ENCODE measurements at places on chromosomes 3 and 15.

DNA sequence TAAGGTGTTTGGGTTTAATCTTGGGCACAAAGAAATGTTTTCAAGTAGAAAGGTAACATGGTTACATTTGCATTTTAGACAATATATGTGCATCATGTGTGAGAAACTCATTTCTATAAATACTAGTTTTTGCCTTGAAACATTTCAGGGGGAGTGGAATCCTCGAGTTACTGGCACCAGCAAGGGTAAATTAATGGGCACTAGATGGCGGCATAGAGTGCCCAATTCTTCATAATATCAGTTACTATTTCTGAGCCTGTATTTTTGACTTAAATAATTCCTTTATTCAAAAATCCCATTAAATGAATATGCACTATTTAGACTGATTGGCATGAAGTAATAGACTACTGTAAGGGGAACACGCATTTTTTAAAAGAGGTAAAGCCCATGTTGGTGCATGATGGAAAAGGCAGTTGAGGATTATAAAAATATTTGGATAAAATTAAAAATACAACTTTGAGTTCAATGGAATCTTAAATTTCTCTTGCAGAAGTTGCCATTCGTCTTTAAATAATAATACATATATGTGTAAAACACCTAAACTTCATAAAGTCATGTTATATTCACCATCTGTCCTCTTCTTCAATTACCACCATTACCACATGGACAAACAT lies 106.3 kb downstream of the ZBTB20 start:
- DNase-seq: no peak

- DNase-seq: no peak
These were observed 122.9 kb upstream of the LIPC start for GRCh38 chr15:58308742-58309355.

- DNase-seq: no peak
These were observed 35.1 kb downstream of the PEAK1 start for GRCh38 chr15:77384589-77385359.

- DNase-seq: no peak
These were observed 269.7 kb downstream of the ABHD5 start for GRCh38 chr3:43960448-43960840.

DNA sequence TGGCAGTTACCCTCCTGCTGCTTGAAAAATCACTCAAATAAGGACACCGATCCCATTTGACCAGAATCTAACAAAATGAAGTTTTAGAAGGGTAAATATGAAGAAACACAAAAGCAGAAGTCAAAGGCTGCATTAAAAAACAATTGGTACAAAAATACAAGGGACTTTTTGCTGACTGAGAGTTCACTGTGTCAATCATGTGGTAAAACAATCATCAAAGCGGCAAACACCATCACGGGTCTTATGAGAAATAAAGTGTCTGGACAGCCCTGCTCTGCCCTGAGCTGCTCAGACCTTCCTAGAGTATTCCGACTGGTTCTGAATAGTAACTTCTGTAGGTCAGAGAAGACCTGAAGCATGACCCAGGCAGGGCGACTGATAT lies 137.2 kb upstream of the RAD18 start:
- no peak for DNase-seq

All from GF-D8 (cell line).